ENCODE measurements at places on chromosomes 4 and X. TPM values are rescaled to one million over a fixed set of nuclear protein-coding genes. Genes with fewer than 3 reads are reported as not detected.

SRD5A3 gene
- polyA plus RNA-seq, result 7.4 TPM

SSX3 gene
- not detected for polyA plus RNA-seq

SSX2B gene
- polyA plus RNA-seq, result not detected

BTC gene
- not detected for polyA plus RNA-seq

TSC22D3 gene
- 1.9 TPM for polyA plus RNA-seq

LIMCH1 gene
- polyA plus RNA-seq, result 0.04 TPM

GPC3 gene
- polyA plus RNA-seq, result 3,263 TPM

BEX3 gene
- 50.9 TPM for polyA plus RNA-seq

CLGN gene
- 7.2 TPM for polyA plus RNA-seq

PCDH10 gene
- not detected for polyA plus RNA-seq

XAGE5 gene
- polyA plus RNA-seq, result not detected

COQ2 gene
- 8.2 TPM for polyA plus RNA-seq

PLXNA3 gene
- polyA plus RNA-seq, result 20.6 TPM

FAM114A1 gene
- polyA plus RNA-seq, result 70.4 TPM

RASSF6 gene
- polyA plus RNA-seq, result 0.04 TPM

ADH4 gene
- 24.5 TPM for polyA plus RNA-seq

CSAG1 gene
- not detected for polyA plus RNA-seq

C4orf51 gene
- not detected for polyA plus RNA-seq

TMSB15B gene
- not detected for polyA plus RNA-seq
